ENCODE measurements at places on chromosomes 2 and 18. TPM values are rescaled to one million over a fixed set of nuclear protein-coding genes. Genes with fewer than 3 reads are reported as not detected.

- DNase-seq: no peak
Observed at GRCh38 chr2:197950724-197951123, 146.3 kb downstream of the PLCL1 start.

GRCh38 chr2:189076572-189076971 is 102.4 kb downstream of the COL3A1 start:
- no peak for DNase-seq

GRCh38 chr2:152929628-152930027 is 211.2 kb downstream of the ARL6IP6 start:
- no peak for DNase-seq

GRCh38 chr2:634636-635388 is 42.4 kb downstream of the TMEM18 start:
- DNase-seq: no peak

- DNase-seq: no peak
Observed at GRCh38 chr18:57209713-57210106, 62.8 kb downstream of the BOD1L2 start.

GRCh38 chr2:186069676-186070075 is 331.1 kb downstream of the FSIP2 start:
- DNase-seq: no peak

DNA sequence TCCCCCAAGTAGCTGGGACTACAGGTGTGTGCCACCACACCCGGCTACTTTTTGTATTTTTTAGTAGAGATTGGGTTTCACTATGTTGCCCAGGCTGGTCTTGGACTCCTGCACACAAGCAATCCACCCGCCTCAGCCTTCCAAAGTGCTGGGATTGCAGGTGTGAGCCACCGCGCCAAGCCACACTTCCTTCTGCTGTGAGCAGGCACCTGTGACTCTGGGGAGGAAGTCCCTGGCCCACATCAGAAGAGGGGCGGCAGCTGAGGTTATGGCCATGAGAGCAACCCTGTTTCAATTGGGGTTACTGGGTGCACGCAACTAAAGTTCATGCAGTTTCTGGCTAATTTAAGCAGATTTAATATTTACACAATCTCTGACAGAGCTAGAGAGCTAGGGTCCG is 91.0 kb downstream of the PLB1 start:
- DNase-seq: no peak

DNA sequence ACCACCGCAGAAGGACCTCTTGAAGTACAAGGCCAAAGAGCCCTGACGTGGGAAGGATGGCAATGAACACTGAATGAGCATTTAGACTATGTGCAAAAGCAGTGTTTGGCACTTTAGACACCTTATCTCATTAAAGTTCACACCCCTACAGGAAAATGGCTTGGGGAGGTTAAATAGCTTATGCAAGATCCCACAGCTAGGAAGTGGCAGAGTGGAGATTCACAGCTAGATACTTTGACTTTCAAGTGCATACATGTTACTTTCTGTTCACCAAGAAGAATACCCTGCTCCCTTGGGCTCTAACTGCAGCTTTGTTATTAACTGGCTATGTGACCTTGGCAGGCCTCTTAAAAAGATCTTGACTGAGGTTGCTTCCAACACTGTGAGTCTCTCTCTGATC is 58.2 kb downstream of the ICOS start:
- no peak for DNase-seq

DNA sequence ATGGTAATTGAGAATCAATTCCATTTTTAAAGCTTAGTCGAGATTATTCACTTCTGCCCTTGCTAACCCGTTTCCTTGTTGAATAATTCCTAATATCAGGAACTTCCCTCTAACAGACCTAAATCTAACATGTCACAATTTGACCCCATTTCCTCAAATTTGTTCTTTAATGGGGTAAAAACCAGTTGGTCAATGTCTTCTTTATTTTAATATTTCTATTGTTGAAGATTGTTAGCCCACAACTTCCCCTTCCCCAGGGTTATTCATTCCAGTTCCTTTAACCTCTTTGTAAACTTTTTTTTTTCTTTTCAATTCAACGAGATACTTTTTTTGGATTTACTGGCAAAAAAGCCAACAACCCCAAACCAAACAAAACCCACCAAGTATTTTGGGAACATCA is 7.3 kb downstream of the TNFRSF11A start:
- no peak for DNase-seq

- DNase-seq: no peak
Observed at GRCh38 chr2:16247326-16248122, 307.2 kb downstream of the MYCN start.

- DNase-seq: no peak
Observed at GRCh38 chr2:238155051-238155760, 3.6 kb upstream of the ERFE start.

DNA sequence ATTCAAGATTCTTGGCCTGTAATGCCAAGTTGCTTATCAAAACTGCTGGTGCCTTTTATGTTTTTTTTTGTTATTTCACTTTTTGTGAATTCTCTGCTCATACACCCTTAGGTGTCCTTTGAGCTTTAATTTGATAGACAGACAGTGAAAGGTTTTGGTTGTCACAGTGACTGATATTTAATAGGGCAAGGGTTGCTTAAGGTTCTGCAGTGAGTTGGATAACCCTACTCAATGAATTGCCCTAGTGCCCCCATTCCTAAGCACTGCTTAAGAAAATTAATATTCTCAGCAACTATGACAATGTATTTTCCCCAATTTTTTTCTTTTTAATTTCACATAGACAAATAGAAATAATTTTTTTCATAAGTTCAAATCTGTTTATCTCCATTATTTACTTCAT is 15.4 kb downstream of the PPIG start:
- DNase-seq: no peak

GRCh38 chr18:67618061-67618460 is 101.5 kb upstream of the DSEL start:
- DNase-seq: no peak

GRCh38 chr2:67259556-67260342 is 137.4 kb upstream of the ETAA1 start:
- no peak for DNase-seq

GRCh38 chr2:160453111-160453820 is 40.3 kb downstream of the RBMS1 start:
- no peak for DNase-seq

GRCh38 chr18:75255094-75255493 is 44.5 kb downstream of the TSHZ1 start:
- no peak for DNase-seq

DNA sequence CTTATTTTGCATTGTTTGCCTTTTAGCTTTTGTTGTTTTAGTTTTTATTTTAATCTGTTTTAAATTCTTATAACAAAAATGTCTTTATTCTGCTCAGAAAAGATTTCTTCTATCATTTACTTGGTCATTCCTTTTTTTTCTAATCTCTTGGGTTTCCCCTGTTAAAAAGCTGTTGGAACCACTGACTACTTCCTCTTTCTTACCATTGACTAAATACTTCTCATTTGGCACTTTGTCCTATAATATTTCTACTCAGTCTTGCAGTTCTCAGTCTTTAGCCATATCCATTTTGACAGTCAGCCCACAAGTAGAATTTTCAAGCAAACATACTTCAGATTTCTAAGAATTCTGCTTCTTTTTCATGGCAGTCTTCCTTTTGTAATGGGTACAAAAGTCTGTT is 567.2 kb downstream of the SATB2 start:
- no peak for DNase-seq

DNA sequence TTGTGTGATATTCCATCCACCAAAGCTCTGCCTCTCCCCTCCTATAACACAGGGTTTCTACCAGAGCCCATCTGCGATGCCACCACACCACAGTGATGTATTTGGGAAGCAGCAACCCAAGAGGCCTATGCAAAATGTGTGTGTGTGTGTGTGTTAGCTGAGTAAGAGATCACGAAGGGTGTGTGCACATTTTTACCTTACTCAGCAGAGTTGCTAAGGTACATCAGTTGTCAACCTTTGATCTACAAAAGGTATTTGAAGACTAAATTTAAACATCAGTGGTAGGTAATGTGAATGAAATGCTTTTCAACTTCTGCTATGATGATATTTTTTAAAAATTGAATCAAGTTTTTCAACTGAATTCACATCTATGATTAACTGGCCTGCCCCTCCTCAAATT is 227.6 kb downstream of the FBXO15 start:
- DNase-seq: no peak

GRCh38 chr2:3728104-3729054 is 25.0 kb downstream of the DCDC2C start:
- DNase-seq: no peak

The RGPD4 gene
- not detected for total RNA-seq

The MBOAT2 gene
- 189 TPM for total RNA-seq

The ABCG8 gene
- total RNA-seq: 0.31 TPM

The TDRD15 gene
- total RNA-seq: 3.0 TPM

The ADAM17 gene
- 31.2 TPM for total RNA-seq

All from occipital lobe (tissue), 3 donors.